Esophagus squamous epithelium (tissue), 5 donors: ENCODE measurements at places on chromosomes 12 and 14. TPM values are rescaled to one million over a fixed set of nuclear protein-coding genes. Genes with fewer than 3 reads are reported as not detected.

DNA sequence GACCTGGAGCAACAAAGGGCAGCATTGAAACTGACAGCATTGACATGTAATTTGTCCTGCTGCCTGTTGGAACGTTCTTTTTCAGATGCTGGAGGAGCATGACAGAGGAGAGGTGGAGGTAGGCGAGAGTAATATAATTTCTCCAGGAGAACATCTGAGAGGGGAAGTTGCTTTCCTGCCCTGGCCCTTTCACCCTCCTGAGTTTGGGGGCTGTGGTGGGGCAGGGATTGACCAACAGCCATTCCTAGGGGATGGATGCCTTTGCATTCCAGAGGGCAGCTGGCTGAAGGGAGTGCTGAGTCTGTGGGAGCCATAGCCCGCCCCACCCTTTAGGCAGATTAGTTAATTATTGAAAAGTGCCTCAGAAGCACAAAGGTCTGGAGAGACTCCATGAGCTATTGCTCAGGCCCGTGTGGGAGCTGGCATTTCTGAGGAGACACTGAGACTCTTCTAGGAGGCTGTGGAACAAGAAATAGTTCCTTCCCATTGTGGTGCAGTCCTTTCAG, 73.5 kb downstream of the ARF6 start:
- peak overlapping the region; percentile 71 for H3K27ac ChIP-seq
- peaks cover 48% of the 10 kb centered on the region for H3K4me1 ChIP-seq
- no peak overlapping the region for H3K4me3 ChIP-seq

GRCh38 chr12:26269562-26270284, 74.3 kb downstream of the SSPN start:
- no peak overlapping the region for H3K27ac ChIP-seq
- no peaks in the 10 kb centered on the region for H3K36me3 ChIP-seq
- no peak for DNase-seq
- no peak overlapping the region for H3K4me3 ChIP-seq
- peaks cover 14% of the 10 kb centered on the region for H3K4me1 ChIP-seq

DNA sequence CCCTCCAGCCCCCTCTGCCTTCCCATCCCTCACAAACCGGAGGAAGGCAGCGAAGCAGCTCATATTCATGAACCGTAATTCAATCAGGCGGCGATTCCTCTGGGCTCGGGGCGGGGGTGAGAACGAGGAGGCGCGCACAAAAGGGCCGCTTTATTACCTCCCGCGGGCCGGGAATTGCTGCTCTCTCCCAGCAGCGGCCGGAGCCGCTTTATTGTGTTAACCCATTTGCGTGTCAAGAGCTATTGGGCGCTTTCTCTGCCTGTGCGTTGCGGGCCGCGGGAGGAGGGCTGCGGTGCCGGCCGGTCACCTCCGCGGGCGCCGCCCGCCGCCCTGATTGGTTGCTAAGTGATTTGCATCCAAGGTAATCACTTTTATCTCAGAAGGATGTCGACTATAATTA, 4.8 kb downstream of the FAM222A start:
- H3K27ac ChIP-seq = no peak overlapping the region
- H3K27me3 ChIP-seq = peaks cover 55% of the 10 kb centered on the region
- no peaks in the 10 kb centered on the region for H3K36me3 ChIP-seq
- no peak for DNase-seq
- peaks cover 13% of the 10 kb centered on the region for H3K4me1 ChIP-seq
- H3K4me3 ChIP-seq = no peak overlapping the region

DNA sequence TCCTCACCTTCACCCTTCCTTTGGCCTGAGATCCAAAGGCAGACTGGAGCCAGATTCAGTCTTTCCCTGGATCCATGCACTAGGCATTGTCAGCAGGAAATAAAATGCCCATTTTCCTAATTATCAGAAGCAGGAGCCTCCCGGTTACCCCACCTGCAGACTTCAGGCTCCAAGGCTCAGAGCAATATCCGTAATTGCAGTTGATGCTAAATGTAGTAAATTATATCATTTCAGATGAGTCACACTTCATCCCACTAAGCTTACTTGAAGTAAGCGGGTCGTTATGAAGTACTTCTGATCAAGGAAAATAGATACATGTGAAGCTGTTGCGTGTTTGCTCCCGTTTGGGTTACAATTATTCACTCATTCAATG, 110.7 kb upstream of the SFSWAP start:
- H3K27me3 ChIP-seq = no peaks in the 10 kb centered on the region
- no peaks in the 10 kb centered on the region for H3K4me1 ChIP-seq
- no peak overlapping the region for H3K4me3 ChIP-seq
- no peaks in the 10 kb centered on the region for H3K36me3 ChIP-seq

GRCh38 chr14:105927096-105928060, 401.0 kb downstream of the TMEM121 start:
- H3K27me3 ChIP-seq = no peaks in the 10 kb centered on the region
- no peaks in the 10 kb centered on the region for H3K4me1 ChIP-seq
- no peak overlapping the region for H3K4me3 ChIP-seq
- H3K27ac ChIP-seq = no peak overlapping the region
- no peaks in the 10 kb centered on the region for H3K36me3 ChIP-seq

- H3K36me3 ChIP-seq = no peaks in the 10 kb centered on the region
- DNase-seq = no peak
- peaks cover 21% of the 10 kb centered on the region for H3K27me3 ChIP-seq
- H3K27ac ChIP-seq = no peak overlapping the region
Measured at GRCh38 chr12:95829395-95829794, 29.4 kb upstream of the SNRPF start.

- H3K36me3 ChIP-seq = no peaks in the 10 kb centered on the region
- DNase-seq = no peak
- H3K4me1 ChIP-seq = no peaks in the 10 kb centered on the region
- H3K27me3 ChIP-seq = no peaks in the 10 kb centered on the region
Measured at GRCh38 chr12:111351026-111351425, 17.9 kb downstream of the PHETA1 start.

GRCh38 chr14:54252072-54252730, 144.6 kb upstream of the CDKN3 start:
- no peaks in the 10 kb centered on the region for H3K36me3 ChIP-seq
- H3K27ac ChIP-seq = no peak overlapping the region
- peaks cover 8% of the 10 kb centered on the region for H3K27me3 ChIP-seq
- no peak for DNase-seq
- no peak overlapping the region for H3K4me3 ChIP-seq
- H3K4me1 ChIP-seq = peaks cover 6% of the 10 kb centered on the region

DNA sequence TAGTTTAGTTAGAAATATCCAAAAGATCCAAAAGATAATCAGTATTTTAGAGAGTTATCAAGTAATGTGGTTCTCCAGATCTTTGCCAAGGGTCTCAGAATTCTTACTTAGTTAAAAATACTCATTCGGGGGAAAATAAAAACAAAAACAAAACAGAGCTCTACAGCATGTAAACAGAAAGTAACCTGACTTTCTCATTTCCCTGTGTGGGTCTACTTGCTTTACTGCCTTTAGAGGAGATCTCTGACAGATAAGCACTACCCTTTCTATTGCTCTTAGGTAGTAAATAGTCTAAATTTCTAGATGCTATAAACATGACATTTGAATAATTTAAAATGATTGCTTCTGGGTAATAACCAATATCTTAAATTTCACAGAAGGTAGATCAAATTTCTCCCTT, 371.8 kb downstream of the RPL10L start:
- no peaks in the 10 kb centered on the region for H3K27me3 ChIP-seq
- no peak overlapping the region for H3K4me3 ChIP-seq
- H3K27ac ChIP-seq = no peak overlapping the region

DNA sequence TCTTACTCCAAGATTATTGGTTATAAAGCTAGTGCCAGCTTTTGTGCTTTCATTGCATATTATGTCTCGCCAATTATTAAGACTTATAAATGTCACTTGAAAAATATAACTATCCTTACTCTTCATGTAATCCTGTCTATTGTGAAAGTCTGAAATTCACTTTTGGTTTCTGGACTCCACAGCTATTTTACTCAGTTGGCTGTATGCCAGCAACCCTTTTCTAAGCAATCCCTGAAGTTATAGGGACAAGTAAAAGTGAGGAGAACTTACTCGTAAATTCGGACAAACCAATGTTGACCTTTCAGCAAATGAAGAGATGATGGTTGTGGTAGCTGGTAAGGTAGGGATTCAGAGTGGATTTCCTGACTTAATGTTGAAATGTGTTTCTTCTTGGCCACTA, 196.3 kb downstream of the NPAS3 start:
- DNase-seq = no peak
- no peaks in the 10 kb centered on the region for H3K4me1 ChIP-seq
- no peaks in the 10 kb centered on the region for H3K27me3 ChIP-seq
- H3K27ac ChIP-seq = no peak overlapping the region
- H3K36me3 ChIP-seq = no peaks in the 10 kb centered on the region

DNA sequence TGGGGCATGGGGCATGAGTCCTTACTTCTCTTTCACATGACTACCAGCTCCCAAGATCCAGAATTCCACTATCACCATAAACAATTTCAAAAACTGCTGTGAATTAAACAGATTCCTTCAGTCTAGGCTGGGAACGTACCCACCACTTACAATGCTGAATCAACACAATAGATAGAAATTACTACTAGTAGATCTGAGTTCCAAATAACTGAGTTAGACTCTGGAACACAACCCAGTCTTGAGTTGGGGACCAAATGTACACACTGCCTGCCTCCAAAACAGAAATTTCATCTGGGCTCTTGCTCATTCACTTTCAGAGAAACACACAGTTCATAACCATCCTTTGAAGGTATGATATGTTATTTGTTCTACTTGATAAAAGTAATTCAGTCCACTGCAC, 8.9 kb downstream of the CORO1C start:
- no peak overlapping the region for H3K4me3 ChIP-seq
- no peak for DNase-seq
- H3K4me1 ChIP-seq = peaks cover 64% of the 10 kb centered on the region
- H3K27ac ChIP-seq = peak overlapping the region; percentile 83
- peaks cover 4% of the 10 kb centered on the region for H3K36me3 ChIP-seq
- H3K27me3 ChIP-seq = no peaks in the 10 kb centered on the region

DNA sequence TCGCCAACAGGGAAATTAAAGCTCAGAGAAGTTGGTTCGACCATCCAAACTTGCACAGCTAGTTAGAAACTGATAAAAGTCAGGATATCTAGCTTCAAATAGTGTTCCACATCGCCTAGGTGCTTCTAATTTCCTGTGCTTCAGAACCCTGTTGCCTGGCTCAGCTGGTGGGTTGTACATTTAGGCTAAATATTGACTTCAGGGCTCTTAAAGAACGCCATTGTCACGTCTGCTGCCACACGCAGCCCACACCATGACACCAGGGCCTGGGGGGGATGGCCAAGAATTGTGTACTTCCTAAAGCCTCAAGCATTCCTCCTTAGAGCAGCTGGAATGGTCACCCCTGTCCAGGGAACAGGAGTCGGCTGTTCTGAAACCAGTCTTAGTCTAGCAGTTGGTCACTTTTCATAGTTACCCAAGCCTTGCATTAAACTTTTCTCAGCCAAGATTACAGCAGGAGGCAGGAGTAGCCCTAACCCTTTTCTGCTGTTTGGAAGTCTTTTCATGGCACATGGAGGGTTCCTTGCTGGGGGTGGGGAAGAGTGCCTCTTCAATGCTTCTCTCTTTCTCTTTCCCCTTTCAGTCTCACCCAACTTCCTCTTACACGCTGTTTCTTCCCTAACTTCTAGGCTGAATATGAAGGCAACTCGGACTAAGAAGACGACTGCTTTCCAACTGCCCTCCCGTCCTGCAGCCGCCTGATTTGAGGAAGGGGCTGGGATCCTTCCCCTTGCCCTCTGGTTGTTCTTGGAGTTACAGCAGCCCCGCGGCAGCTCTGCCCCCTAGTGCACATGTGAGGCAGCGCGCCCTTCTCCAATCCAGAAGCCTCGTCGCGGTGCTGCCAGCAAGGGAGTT, 17.1 kb downstream of the FOS start:
- H3K27ac ChIP-seq = peak overlapping the region; percentile 96
- H3K4me1 ChIP-seq = peaks cover 53% of the 10 kb centered on the region
- no peak for DNase-seq
- H3K36me3 ChIP-seq = no peaks in the 10 kb centered on the region
- no peaks in the 10 kb centered on the region for H3K27me3 ChIP-seq

DNA sequence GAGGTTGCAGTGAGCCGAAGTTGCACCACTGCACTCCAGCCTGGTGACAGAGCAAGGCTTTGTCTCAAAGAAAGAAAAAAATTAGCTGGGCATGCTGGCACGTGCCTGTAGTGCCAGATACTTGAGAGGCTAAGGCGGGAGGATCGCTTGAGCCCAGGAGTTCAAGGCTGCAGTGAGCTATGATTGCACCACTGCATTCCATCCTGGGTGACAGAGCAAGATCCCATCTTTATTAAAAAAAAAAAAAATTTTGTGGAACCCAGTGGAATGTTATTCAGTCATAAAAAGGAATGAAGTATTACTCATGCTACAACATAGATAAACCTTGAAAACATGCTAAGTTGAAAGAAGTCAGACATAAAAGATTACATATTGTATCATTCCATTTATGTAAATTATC, 8.3 kb upstream of the ERBB3 start:
- H3K27me3 ChIP-seq = no peaks in the 10 kb centered on the region
- H3K36me3 ChIP-seq = no peaks in the 10 kb centered on the region
- no peak overlapping the region for H3K4me3 ChIP-seq
- H3K27ac ChIP-seq = no peak overlapping the region
- no peak for DNase-seq

- no peaks in the 10 kb centered on the region for H3K27me3 ChIP-seq
- DNase-seq = no peak
- no peaks in the 10 kb centered on the region for H3K36me3 ChIP-seq
- H3K4me1 ChIP-seq = no peaks in the 10 kb centered on the region
- H3K4me3 ChIP-seq = no peak overlapping the region
- H3K27ac ChIP-seq = no peak overlapping the region
Measured at GRCh38 chr12:98238515-98239130, 276.8 kb upstream of the TMPO start.

- no peaks in the 10 kb centered on the region for H3K27me3 ChIP-seq
- H3K27ac ChIP-seq = no peak overlapping the region
- H3K4me1 ChIP-seq = peaks cover 3% of the 10 kb centered on the region
- no peaks in the 10 kb centered on the region for H3K36me3 ChIP-seq
Measured at GRCh38 chr12:68861890-68862289, 53.9 kb downstream of the MDM2 start.

DNA sequence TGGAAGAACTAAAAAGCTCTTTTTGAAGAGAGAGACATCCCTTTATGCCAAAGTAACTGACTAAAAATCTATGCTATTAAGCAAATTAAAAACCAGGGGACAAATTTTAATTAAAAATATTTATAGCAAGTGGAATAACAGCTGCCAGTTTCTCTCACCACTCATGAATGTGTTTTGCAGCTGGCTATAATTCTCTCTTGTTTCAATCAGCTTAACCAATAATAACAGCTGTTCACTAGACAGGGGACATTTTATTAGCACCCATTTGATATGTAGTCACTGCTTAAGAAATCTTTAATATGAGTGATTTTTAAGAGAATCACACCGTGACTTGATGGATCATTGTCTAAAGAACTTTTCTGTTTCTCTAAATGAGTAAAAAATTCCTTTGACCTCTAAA, 34.2 kb upstream of the KRR1 start:
- peaks cover 8% of the 10 kb centered on the region for H3K4me1 ChIP-seq
- H3K27ac ChIP-seq = no peak overlapping the region
- no peaks in the 10 kb centered on the region for H3K36me3 ChIP-seq
- no peaks in the 10 kb centered on the region for H3K27me3 ChIP-seq

- H3K4me1 ChIP-seq = no peaks in the 10 kb centered on the region
- peaks cover 11% of the 10 kb centered on the region for H3K36me3 ChIP-seq
- DNase-seq = no peak
- H3K27me3 ChIP-seq = no peaks in the 10 kb centered on the region
- no peak overlapping the region for H3K4me3 ChIP-seq
Measured at GRCh38 chr14:63286071-63286470, 32.7 kb downstream of the GPHB5 start.

Gene RNF31
- 30.1 TPM for total RNA-seq

Gene CARMIL3
- 0.57 TPM for total RNA-seq

Gene TDRD9
- total RNA-seq = 0.09 TPM

Gene TSPAN8
- total RNA-seq = not detected

Gene RAD9B
- 0.23 TPM for total RNA-seq

Gene ZDHHC22
- total RNA-seq = not detected

Gene NRIP2
- 0.38 TPM for total RNA-seq

Gene FAM90A1
- 0.64 TPM for total RNA-seq

Gene RFX4
- not detected for total RNA-seq

Gene KRT4
- total RNA-seq = 5,322 TPM

Gene GALNT16
- total RNA-seq = 2.1 TPM

Gene TMCC3
- 9.0 TPM for total RNA-seq
